Hepatic stellate cell (primary cell): ENCODE measurements at places on chromosomes 1 and 21.

DNA sequence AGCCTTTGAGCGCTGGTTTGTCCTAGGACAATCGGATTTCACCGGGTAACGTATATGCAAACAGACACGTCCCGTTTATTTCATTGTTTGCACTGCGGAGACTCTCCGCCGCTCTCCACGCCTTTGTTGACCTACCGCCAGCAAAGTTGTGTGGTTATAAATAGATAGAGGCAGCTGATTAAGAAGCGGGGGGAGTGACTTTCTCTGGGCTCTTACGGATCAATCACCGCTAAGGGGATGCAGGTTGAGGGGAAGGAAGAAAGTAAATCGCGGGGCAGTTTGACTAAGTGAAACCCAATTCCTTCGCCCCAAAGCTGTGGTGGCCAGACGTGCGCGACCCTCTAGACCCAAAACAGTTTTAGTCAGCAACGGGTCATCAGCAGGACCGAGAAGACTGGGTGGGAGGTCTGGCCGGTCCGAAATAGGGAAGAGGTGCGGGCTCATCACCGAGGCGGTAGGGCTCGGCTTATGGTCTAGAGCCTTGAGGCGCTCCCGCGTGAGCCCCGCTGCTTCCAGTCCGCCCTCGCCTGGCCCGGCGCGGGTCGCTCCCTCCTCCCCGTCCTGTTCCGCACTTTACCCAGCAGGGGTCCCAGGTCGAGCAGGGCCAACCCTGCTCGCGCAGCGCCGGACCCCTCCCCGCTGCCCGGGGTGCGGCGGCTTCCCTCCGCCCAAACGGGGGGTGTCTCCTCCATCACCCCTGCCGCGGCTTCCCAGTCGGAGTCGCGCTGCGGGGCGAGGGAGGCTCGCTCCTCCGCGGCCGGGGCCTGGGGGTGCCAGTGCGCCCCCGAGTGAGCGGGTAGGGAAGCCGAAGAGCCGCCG, 120.8 kb upstream of the RRP15 start:
- DNase-seq, result peak; percentile 4

DNA sequence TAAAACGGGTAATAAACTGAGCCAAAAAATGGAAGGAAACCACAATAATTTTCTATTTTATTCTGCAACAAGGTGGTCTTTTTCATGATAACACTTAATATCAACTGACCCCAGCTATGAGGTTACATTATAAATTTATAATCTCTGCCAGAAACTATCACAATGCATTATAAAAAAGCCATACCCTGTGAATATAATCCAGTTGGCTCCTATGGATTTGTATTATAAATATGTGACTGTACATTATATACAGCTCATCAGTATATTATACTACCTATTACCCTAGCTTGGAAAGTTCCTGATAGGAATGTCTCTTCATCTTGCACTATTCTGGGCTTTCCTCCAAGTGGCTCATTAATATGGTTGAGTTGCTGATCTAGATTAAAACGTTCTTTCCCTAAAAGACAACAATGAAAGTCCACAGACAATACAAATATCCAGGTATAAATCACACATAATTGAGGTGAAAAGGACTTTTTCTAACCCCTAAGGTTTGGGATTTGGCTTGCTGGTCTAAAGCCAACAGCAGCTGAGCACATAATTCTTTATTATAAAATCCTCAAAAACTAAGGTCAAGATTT, 487.7 kb downstream of the TTLL7 start:
- no peak for DNase-seq

DNA sequence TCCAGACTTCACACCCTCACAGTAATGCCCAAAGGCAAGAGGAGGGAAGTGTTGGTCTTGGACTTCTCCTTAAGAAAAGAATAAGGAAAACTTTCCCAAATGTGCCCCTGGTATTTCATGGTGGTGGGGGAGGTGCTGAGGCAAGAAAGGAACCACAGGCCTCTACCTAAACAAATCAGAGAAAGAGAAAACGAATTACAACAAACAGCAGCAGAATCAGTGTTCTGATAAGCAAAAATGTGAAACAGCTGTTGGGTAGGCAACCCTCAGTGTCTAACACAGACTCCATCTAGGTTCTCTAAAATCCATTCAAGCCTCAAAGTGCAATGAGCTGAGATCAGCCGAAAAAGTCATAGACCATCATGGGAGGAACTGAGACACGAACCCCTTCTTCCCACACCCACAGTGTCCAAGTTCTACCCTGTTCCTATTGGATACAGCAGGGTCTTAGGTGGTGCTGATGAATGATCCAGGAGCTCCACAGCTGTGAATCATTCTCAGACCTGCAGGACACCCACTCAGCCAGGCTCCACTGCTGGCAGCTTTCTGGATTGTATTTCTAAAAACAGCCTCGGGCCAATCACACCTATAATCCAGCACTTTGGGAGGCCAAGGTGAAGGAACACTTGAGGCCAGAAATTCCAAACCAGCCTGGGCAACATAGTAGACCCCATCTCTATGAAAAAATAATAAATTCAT, 149.1 kb downstream of the PLPP3 start:
- DNase-seq, result no peak

- no peak for DNase-seq
Observed at GRCh38 chr1:16461681-16462080, 21.2 kb downstream of the NECAP2 start.

GRCh38 chr1:221331273-221332183, 410.4 kb downstream of the DUSP10 start:
- DNase-seq, result no peak

- no peak for DNase-seq
Observed at GRCh38 chr1:21000245-21000594, 176.5 kb downstream of the EIF4G3 start.

DNA sequence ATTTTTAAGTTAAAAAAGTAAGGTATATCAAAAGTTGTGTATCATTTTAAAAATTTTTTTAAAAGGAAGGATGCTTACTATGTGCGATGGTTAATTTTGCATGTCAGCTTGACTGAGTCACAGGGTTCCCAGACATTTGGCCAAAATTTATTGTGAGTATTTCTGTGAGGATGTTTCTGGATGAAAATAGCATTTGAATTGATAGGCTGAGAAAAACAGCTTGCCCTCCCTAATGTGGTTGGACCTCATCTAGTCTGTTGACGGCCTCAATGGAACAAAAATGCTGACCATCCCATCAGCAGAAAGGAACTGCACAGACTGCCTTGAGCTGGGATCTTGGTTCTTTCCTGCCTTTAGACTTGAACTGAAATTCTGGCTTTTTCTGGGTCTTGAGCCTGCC, 724.5 kb downstream of the NCAM2 start:
- DNase-seq, result no peak

- DNase-seq, result no peak
Observed at GRCh38 chr1:55626326-55626725, 411.2 kb upstream of the USP24 start.

DNA sequence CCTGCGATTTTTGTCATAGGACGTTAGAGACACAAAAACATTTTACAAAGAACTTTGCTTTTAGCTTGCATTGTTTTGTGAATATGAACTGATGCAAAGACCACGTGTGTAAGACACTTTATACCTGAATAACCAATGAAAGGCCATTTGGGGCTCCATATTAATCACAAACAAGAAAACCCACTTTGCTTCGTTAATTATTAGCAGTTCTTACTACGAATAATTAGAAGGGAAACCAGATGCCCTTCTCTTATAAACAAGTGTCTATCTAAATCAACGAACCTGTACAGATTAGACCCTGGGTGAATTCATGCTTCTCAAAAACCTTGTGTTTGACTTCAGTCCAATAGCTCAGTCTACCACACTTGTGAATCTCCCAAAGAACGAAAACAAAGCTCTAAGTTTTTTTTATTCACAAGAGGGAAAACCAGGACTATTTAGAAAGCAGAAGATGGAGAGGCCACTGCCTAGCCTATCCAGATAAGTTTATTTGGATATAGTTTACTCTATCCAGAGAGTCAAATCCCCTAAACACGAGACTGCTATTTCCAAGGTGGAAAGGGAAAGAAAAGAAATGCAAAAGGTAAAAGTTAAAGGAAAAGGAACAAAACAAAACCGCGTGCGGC, 897 bp downstream of the CYYR1 start:
- no peak for DNase-seq

DNA sequence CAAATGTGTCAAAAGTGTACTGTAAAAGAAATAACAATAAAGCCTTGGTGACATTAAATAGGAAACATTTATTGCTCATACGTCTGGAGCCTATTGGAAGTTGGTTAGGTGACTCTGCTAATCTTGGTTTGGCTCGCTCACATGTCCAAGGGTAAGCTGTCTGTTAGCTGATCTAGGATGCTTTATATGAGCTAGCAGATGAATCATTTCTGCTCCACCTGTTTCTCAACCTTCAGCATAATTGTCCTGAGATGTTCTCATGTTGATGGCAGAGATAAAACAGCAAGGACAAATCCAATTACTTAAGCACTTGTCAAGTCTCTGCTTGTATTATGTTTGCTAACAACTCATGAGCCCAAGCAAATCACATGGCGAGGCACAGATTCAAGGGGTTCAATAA, 56.0 kb upstream of the CD53 start:
- DNase-seq, result no peak

- no peak for DNase-seq
Observed at GRCh38 chr1:29393451-29393826, 157.1 kb downstream of the PTPRU start.

- DNase-seq, result no peak
Observed at GRCh38 chr1:70718086-70718630, 307.1 kb downstream of the CTH start.

DNA sequence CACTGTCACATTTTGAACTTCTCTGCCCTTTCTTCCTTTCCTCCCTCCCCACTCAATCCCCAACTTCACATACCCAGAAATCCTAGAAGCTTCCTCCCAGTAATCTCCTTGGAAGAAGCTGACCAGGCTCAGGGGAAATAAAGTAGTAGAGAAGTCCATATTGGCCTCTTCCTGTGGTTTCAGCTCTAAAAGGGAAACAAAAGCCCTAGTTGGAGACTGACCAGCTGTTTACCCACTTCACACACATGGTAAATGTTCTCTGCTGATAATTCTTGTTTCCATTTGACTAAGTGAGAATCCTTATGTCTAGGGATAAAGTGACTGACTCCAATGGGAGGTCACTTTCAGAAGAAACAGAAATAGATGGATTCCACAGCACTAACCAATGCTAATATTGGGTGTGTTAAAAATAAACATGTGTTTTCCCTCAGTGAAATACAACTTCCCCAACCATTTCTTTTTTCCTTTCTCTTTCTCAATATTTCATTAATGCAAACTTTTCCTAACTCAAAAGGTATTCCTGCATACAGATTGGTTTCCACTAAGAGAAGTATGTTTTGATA, 178.9 kb upstream of the DPT start:
- DNase-seq, result no peak

DNA sequence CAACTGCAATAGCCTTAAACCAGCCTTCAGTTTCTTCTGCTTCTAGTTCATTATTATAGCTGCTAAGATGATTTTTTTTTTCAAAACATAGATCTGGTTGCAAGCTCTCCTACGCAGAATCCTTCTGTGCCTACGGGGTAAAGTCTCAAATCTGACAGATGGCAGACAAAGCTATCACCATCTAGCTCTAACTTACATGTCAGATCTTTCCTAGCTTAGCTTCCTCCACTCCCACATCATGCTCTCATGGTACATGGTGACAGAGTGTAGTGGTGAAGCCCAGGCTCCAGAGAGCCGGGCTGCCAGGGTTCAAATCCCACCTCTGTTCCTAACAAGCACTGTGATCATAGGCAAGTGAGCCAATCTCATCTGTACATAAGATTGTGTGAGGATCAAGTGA, 24.2 kb upstream of the GUCA2B start:
- no peak for DNase-seq

DNA sequence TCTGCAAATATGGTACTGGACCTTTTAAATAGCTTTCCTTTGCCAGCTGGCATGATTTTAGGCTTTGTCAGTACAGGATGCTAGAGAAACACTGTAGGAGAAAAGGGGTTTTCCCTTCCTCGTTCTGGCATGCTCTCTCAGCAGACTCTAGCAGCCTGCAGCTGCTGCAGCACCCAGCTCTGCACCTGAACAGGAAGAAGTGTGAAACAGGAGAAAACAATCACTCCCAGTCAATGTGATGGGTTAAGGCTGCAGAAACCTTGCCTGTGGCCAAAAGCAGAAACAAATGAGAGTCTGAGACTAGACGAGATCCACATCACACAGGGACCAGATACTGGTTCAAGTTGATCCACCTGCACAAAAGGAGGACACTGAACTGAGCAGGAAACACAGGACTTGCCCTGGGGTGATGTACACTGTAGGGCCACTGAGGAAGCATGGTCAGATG, 21.2 kb downstream of the OVGP1 start:
- DNase-seq, result no peak

GRCh38 chr1:21824926-21825325, 12.9 kb downstream of the LDLRAD2 start:
- no peak for DNase-seq

DNA sequence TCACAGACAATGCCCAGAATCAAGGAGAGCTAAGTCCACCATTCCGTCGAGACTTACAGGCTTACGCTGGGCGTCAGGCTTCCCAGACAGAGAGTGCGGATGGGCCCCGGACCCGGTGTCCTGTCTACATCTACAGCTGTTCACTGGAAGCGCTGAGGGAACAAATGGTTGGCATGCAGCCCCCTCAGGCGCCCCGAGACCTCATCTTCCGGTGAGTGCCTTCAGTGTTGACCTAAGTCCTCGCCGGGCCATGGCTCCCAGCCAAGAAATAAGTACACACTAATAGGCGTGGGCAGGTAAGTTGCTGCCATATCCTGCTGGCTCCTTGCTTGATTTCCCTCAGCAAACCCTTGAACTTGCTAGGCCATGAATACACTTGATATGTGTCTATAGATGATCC, 26.2 kb downstream of the HYI start:
- no peak for DNase-seq

- no peak for DNase-seq
Observed at GRCh38 chr1:179773264-179773663, 30.2 kb downstream of the FAM163A start.

GRCh38 chr1:7625401-7625800, 145.7 kb upstream of the VAMP3 start:
- no peak for DNase-seq

- DNase-seq, result peak; percentile 93
Observed at GRCh38 chr21:33434770-33435360, 31.7 kb downstream of the IFNGR2 start.

- no peak for DNase-seq
Observed at GRCh38 chr1:234613128-234613875, 3.3 kb upstream of the IRF2BP2 start.

DNA sequence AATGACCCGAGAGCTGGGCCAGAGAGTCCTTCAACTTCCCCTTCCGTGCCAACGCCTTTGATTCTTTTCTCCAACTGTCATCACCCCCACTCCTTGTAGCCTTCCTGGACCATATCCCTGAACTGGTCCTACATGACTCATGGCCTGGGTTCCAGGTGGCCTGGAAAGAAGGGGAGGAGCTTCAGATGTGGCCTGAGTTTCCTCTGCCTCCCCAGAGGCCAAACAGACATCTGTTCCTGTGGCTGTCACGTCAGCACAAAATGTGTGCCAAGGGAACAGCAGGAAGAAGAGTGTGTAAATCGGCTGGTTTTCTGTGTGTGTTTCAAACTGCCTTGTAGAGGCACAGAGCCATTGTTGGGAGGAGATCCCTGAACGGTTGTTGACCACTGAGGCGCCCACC, 24.9 kb upstream of the KIRREL1 start:
- DNase-seq, result peak; percentile 37
